ENCODE measurements at places on chromosomes 5 and 9. TPM values are rescaled to one million over a fixed set of nuclear protein-coding genes. Genes with fewer than 3 reads are reported as not detected.

The PFN3 gene
- total RNA-seq, result not detected

The DDX4 gene
- not detected for total RNA-seq

The KCNIP1 gene
- not detected for total RNA-seq

The FGFR4 gene
- 2.7 TPM for total RNA-seq
